Kidney (tissue), 22 donors: ENCODE measurements at places on chromosomes 2 and 18.
A peak's percentile ranks its signal among the peaks of the same experiment; 100 is the strongest.

DNA sequence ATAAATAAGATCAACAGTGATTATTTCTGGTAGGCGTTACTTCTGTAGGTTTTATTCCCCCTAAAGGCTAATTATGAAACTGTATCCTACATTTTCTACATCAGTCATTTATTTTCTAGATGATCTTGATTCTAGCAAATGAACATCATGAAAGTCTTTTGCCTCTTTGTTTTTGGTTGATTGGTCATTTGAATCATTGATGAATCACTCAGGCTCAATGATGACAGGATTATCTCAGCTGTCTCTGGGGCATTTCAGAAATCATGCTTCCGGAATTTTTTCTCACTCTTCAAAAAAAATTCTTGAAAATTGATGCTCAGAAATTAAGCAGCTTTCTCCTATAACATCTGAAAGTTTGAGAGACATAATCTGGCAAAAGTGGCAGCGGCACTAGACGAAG lies 298.9 kb upstream of the TCF4 start:
- DNase-seq: no peak

GRCh38 chr2:38387887-38388286 lies 10.8 kb upstream of the ATL2 start:
- no peak for DNase-seq

- DNase-seq: no peak
Measured at GRCh38 chr2:197115325-197115724, 188.8 kb upstream of the PGAP1 start.

DNA sequence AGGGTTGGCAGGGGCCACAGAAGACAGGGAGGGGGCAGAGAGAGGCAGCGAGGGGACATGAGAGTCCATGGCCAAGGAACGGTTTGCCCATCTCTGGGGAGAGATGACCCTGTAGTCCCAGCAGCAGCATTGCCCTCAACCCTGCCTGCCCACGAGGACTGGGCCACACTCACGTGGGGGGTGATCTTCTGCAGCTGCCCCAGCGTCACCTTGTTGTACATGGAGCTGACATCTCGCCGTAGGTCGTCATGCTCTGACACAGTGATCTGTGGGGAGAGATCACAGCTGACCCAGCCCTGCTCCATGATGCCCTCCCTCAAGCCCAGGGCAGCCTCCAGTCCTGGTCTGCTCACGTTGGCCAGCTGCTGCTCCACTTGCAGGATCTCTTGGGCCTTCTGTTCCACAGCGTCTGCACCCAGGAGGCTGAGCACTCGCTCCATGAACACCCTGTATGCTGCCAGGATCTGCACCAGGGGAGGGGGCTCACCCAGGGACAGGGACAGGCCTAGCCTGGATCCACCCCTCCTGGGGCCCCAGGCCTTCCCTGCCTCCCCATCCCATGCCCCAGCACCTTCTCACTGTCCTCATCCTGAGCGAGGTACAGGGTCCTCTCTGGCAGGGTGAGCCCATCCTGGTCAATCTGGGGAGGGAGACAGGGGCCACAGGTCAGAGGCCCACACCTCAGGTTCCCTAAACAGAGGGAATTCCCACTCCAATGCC lies 2.8 kb downstream of the ECEL1 start:
- peak; percentile 41 for DNase-seq

DNA sequence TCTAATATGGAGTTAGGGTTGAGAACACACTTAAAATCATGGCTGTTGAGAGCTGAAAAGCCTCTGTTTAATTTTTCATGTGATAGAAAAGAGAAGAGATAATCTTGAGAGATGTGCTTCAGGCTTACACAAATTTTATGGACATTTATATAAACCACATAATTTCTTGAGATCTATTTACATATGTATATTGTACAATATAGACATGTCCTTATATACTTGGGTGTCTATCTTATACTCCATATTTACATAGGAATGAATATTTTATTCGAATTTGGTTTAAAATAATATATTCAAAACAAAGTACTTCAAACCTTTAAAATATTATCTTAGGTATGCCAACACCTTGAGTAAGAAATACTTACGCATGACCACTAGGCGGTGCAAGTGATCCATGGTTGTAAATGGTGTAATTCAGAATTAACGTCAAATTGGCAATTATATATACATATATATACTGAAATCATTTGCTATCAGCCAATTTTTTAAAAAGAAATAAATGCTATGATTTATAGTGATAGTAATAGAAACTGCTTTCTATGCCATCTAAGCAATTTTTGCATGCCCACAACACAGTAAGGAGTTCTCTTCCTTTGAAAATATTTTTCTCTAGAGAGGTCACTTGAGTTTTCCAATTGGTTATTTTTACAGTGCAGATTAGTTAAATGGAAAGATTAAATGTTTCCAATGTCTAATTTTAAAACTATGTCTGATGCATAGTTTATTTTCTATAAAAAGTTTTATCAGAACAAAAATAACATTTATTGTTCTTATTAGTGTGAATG lies 37.6 kb upstream of the SPAG16 start:
- DNase-seq: peak; percentile 50

DNA sequence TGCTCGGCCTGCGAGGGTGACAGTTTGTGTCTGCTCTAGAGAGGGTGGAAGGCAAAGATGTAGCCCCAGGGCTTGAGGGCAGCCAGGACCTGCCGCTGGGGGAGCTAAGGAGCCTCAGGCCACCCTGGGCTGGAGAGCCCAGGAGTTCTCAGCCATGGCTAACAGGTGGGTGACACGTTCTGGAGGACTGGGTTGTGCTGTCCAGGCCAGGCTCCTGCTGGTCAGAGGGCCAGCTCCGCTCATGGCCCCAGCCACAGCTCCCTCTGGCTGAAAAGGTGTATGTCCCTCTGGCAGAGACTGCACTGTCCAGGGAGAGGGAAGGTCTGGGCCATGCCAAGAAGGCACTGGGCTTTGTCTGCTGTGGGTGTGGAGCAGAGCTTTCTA lies 19.2 kb downstream of the TMEM185B start:
- no peak for DNase-seq

DNA sequence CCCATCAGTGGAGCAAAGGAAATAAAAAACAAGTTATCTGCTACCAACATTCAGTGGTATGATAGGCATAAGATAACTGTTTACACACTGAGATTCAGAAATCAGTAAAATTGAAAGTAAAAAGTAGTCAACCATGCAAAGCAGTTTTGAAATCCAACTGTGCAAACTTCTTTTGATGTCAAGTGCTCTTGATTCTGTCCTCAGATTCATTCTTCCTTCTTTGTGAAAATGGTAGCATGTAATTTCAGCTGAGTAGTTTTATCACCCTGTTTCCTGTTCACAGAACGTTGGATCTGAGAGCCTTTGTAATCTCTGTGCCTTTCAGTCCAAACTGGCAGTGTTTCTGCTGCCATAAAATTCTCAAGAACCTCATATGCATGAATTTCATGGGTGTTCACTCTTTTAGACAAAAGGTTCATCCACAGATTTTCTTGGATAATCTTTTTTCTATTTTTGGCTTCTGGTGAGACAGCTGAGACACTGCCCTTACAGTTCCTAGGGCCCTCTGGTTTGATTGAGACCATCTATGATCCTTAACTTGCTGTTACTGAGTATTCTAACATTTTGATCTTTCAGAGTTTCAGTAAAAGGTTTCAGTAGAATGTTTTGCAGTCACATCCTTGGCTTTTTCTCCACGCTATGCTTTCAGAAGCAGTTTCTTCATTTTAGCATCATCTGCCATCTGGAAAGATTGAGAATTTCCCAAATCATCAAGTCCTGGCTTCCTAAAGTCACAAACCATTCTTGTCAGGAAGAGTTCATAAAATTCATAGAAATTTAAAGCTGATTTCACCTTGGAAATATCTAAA lies 272.3 kb upstream of the EPHA4 start:
- no peak for DNase-seq

- no peak for DNase-seq
Measured at GRCh38 chr2:76251342-76251741, 540.6 kb upstream of the GCFC2 start.

DNA sequence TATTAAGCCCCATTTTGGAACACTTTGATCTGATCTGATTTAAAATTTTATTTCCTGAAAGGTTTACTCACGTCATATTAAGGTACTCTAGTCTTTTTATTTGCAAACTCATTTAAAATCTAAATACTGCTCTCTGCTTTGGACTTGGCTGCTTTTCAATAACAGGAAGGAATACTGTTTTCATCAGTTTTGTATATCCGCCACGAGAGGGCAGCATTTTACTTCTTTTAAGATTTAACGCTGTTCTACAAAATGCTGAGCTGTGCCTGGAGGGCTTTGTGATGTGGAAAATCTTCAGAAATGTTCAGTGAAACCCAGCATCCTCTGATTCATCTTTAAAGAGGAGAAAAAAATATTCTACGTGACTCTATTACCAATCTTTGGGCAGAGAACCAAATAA lies 37.5 kb upstream of the SLC38A11 start:
- DNase-seq: peak; percentile 83

DNA sequence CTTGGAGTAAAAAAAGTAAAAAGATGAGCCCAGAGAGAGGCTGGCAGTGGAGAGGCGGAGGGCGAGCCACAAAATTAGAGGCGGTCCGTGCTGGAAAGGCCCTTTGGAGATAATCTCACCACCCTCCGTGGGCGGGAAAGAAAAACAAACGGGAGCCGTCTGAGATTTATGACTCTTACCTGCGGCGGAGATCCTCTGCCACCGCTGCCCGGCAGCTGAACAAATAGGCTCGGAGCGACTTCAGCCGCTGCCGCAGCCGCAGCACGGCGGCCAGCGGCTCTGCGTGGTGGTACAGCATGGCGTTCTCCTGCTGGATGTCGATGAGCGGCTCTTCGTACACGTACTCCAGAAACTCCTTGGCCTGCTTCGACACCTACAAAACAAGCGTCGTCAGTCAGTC lies 94.6 kb downstream of the PLEKHM3 start:
- DNase-seq: no peak

- DNase-seq: no peak
Measured at GRCh38 chr2:83106853-83107252, 1352.2 kb downstream of the SUCLG1 start.

DNA sequence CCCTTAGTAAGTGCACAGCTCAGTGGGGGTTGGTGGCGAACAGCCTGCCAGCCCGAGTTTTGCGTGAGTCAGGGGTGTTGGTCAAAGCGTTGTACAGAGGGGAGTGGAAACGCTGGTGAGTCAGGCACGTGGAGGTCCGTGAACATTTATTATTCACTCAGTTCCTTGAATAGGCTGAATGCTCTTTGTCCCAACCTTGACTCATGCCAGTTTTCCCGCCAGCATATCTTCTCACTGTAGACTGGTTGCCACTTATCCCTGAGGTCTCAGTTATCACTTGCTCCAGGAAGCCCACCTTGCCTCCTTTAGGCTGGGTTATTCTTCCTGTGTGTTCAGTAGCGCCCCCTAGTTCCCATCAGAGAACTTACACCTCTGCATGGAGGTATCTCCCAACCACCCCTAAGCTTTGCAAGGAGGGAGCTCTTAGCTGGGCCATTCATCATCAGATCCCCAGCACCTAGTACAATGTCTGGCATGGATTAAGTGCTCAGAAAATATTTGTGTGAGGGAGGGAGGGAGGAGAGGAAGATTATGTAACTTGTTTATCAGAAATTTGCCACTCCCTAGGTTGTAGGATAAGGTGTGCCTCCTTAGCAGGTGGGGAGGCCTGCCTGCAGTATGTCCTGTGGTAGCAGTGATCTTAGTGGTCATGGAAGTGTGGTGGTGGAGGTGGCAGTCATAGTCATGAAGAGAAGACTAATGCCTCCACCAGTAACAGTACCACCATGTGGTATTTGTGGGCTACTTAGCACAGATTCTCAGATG lies 72.1 kb downstream of the CABLES1 start:
- DNase-seq: no peak

- no peak for DNase-seq
Measured at GRCh38 chr2:858646-859045, 92.0 kb upstream of the SNTG2 start.

DNA sequence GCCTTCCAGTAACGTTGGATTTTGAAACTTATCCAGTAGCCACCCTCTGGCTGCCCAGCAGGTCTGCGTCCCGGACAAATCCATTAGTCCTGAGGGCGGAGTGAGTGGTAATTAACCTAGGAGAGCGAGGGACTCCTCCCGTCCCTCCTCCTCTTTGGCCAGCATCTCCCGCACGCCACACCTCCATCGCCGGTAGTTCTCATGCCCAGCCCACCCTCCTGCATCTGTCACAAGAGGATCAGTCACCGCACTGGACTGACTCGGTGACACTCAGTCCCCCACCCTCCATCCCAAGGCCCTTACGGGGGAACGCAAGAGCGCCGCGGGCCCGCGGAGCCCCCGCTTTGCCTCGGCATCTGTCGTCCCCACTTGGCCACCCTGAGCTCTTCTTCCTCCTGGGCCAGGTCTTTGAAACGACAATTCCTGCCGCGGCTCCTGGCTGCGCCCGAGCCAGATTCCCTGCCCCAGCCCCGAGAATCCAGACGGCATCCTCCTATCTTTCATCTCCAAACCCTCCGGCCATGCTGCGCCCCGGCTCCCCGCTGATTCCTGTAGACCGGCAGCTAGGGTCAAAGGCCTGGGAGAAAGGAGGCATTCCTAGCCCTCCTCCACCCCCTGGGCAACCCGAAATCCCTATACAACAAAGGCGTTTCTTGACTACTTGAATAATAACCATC lies 77.5 kb downstream of the EIF2AK3 start:
- peak; percentile 30 for DNase-seq

DNA sequence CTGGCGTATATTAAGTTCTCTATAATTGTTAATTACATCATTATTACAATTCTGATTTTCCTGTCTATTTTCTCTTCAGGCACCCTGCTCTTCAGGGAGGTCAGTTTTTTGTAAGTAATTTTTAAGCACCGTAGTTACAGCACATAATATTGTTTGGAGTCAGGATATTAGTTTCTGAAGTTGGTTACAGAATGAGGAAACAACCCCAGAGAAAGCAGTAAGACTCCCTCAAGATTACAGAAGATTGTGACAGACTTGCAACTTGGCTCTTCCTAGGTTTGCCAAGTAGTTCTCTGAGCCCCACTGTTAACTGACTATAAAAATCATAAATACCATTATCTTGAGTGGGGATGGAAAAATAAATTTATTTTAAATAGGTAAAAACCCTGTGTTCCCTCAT lies 921 bp downstream of the RPE start:
- DNase-seq: no peak

DNA sequence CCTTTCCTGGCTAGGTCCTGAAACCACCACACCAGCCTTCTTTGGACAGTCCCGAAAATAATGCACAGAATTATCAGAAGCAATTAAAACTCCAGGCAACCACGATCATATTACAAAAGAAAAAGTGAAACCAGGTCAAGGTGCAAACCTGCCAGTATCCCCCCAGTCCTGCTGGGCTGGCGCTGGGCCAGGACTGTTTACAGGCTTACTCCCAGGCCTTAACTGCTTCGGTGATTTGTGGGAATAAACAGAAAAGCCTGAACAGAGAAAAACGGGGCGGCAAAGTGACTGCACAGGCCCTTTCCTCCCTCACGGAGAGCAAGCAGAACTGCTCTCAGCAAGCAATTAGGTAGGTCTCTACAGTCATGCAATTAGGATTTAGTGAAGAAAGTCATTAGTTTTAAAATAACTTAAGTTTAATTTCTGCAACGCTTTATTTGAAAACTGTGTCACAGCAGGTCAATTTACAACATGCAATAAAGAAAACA lies 1.3 kb downstream of the HDAC4 start:
- DNase-seq: peak; percentile 76

- no peak for DNase-seq
Measured at GRCh38 chr18:11845654-11846053, 5.6 kb upstream of the CHMP1B start.
